ENCODE measurements at places on chromosomes 7 and 10. TPM values are rescaled to one million over a fixed set of nuclear protein-coding genes. Genes with fewer than 3 reads are reported as not detected.

Gene COL17A1
- under 0.01 TPM for total RNA-seq

Gene DOCK1
- total RNA-seq = 27.5 TPM

Gene AGMO
- not detected for total RNA-seq

Gene GPRIN2
- total RNA-seq = not detected

Gene HOXA7
- 13.2 TPM for total RNA-seq

Gene CPA4
- not detected for total RNA-seq

Gene NPY4R2
- total RNA-seq = under 0.01 TPM

Gene SLC16A9
- 0.81 TPM for total RNA-seq

Gene PAPSS2
- total RNA-seq = 0.54 TPM

Gene COG5
- total RNA-seq = 15.1 TPM

Gene C10orf105
- total RNA-seq = 0.81 TPM

Gene BAMBI
- 0.27 TPM for total RNA-seq

Gene NODAL
- total RNA-seq = not detected

Gene SPDYE11
- total RNA-seq = not detected

Gene SYT15B
- total RNA-seq = under 0.01 TPM

Gene DENND2A
- total RNA-seq = not detected

Gene NAT16
- not detected for total RNA-seq

Gene EGFR
- under 0.01 TPM for total RNA-seq

Gene ARPC1B
- 420 TPM for total RNA-seq

Gene EMX2
- not detected for total RNA-seq

All from hematopoietic multipotent progenitor cell (in vitro differentiated cells).